Activated naive CD4-positive, alpha-beta T cell treated with anti-CD3 and anti-CD28 coated beads, Interleukin-2, amount 10 ng/mL, durations not matched to agents 5 hours and 36 hours (primary cell): ENCODE measurements at places on chromosomes 6 and 20. TPM values are rescaled to one million over a fixed set of nuclear protein-coding genes. Genes with fewer than 3 reads are reported as not detected.

The PDYN gene
- total RNA-seq: not detected

The MYCT1 gene
- not detected for total RNA-seq

The TMEM63B gene
- 15.6 TPM for total RNA-seq

The SLC35F1 gene
- not detected for total RNA-seq

The TP53TG5 gene
- not detected for total RNA-seq

The L3MBTL1 gene
- total RNA-seq: 9.3 TPM

The TULP4 gene
- 48.2 TPM for total RNA-seq

The C6orf58 gene
- total RNA-seq: not detected

The STMND1 gene
- total RNA-seq: not detected

The COMMD7 gene
- 58.7 TPM for total RNA-seq
